ENCODE measurements at places on chromosomes 6 and 20. TPM values are rescaled to one million over a fixed set of nuclear protein-coding genes. Genes with fewer than 3 reads are reported as not detected.

Gene CFB
- 0.51 TPM for total RNA-seq

Gene LZTS3
- 7.6 TPM for total RNA-seq

Gene EYS
- 0.13 TPM for total RNA-seq

DNA sequence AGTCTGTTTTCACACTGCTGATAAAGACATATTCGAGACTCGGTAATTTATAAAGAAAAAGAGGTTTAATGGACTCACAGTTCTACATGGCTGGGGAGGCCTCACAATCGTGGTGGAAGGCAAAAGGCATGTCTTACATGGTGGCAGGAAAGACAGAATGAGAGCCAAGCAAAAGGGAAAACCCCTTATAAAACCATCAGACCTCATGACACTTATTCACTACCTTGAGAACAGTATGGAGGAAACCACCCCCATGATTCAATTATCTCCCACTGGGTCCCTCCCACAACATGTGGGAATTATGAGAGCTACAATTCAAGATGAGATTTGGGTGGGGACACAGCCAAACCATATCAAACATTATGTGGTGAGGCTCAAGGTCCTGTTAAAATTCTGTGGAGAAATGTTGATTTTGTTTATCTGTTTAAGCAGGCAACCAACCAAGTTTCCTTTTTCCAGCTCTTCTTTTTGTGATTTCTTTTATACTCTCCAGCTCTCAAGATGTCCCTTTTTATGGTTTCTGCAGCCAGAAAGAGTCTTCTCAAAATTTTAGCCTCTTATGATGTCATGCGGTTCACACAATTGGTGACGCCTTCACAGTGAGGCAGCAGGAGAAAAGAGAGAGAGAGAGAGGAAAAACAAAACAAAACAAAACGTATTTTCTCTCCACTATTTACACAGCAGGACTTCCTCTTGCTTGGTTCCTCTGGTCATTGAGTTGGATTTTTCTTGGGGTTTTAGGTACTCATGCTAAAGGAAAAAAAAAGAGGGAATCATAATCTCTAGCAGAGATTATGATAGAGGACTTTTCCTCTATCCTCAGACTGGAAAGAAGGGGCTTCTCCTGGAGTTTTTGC, 18.0 kb downstream of the AIG1 start:
- DNase-seq, result no peak

DNA sequence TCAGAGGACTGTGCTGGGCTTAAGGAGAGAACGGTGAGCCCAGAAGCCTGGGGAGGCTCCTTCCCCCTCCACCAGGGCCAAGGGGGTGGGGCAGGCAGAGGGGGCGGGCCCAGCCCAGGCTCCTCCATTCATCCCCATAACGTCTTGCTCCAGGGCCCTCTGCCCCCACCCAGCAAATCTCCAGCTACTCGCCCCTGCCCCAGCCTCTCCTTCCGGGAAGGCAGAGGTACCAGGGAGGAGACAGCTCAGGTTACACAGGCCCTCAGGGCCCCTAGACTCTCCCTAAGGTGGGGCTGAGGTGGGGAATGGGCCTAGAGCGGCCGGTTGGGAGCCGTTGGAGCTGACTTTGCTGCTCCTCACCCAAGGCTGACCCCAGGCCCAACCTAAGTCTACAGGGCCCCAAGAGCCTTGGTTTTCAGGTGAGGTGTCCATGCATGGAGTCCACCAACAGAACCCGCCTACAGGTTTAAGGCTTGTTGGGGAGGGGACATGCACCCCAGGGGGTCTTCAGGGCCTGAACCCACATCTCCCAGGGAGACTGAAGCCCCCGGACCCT, 1.2 kb downstream of the LAMA5 start:
- no peak for DNase-seq

DNA sequence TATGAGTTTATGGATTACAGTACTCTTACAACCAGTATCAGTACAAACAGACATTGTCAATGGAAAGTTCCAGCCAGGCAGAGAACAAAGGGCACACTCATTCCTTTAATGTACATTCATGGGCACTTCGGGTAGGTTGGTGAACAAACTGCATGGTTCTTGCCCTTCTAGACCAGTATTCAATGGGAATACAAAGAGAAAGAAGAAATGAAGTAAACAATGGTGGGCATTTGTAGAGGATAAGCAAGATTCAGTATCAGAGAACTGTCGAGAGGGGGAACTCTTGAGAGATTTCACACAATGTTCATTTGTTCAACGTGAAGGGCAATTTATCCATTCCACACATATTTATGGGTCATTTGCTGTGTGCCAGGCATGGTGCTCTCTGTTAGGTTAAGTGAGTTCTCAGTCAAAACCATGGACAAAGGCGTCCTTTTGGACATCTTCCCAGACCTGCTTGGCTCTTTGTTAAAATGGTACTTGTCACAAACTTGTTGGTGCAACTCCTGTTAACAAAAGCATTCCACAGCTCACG, 714.8 kb downstream of the DHX35 start:
- DNase-seq, result no peak

DNA sequence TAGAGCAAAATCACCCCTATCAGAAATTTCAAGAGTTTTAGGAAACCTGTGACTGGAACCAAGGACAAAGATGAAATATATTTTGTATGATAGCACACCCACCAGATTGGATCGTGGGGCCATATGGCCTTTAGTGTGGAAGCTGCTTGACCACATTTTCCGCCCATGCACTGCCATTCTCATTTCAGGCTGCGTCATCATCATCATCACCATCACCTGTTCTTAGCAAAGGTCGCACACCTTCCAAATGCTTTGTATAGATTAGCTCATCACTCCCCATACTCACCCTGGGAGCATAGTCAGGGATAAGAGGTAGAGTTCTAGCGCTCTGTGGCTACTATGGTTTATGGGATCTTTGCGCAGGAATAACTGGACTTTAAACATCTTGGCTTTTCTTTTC, 185.7 kb downstream of the MTHFD1L start:
- no peak for DNase-seq

GRCh38 chr6:5401845-5402738, 140.8 kb downstream of the FARS2 start:
- DNase-seq, result peak; percentile 50

All from dermis microvascular lymphatic vessel endothelial cell (primary cell).